Activated CD8-positive, alpha-beta memory T cell treated with anti-CD3 and anti-CD28 coated beads, Interleukin-2, amount 50 U/mL, for 48 hours (primary cell): ENCODE measurements at places on chromosomes 5 and 9.
A peak's percentile ranks its signal among the peaks of the same experiment; 100 is the strongest.

DNA sequence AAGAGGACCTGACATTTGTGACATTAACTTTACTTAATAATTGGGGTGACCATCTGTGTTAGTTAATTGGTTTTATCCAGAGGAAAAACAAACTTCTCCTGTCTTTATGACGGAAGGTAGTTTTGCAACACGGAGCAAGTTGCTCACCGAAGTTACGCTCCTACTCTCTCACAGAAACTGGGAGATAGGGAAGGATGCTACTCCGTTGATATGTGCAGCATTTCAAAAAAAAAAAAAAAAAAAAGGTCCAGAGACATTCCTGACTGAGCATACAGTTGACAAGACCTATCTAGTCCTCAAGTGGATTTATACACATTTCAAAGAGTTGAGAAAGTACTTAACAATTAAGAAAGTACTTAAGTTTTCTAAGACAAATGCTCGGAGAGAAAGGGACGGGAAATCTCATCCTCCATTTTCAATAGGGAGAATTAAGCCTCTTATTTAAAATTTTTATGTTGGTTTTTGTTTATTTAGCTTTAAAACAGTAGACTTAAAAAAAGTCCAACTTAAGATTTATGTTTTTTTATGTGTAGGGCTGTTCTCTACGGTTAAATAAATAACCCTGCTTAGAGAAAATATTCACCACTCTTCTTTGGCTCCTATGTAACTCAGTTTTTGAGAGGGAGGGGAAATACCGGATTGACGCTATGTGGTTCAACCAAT is 455 bp upstream of the FER start:
- no peak for DNase-seq

- DNase-seq = no peak
Observed at GRCh38 chr5:57696825-57697570, 214.4 kb upstream of the ACTBL2 start.

DNA sequence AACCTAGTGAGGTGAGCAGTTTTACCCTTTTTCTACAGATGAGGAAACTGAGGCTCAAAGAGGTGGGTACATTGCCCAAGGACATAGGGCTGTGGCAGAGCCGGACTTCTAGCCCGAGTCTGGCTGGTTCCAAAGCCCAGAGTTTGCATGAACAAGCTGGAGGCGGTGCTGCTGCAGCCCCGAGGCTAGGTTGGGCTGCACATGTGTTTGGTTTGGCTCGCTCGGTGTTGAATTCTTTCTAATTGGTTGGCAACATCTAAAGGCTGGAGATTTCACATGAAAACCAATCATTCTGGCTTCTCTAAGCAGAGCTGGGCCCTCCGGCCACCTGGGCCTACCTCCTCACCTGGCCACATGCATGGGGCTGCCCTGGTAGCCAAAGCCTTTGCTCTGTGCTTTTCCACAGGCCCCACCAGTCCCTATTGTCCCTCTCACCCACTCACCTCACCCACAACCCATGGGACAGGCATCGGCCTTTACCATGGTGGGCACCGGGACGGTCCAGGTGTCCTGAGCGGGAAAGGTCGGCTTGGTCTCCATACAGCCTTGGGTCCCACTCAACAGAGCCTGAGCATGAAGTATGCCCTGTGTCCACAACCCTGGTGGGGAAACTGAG is 262.3 kb downstream of the NSG2 start:
- no peak for DNase-seq

DNA sequence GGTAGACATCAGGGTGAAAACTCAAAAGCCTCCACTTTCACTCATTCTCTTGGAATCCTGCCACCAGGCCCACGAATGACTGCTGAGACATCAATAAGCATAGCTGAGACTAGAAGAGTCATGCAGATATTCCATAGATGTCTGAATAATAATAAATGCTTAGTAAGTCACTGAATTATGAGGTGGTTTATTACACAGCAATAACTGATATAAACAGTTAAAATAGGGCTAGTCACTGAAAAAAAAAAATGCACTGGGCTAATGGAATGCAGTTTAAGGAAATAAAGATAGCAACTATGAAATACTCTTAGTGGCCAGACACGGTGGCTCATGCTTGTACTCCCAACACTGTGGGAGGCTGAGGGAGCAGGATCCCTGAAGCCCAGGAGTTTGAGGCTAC is 262.8 kb upstream of the CDH6 start:
- no peak for DNase-seq

DNA sequence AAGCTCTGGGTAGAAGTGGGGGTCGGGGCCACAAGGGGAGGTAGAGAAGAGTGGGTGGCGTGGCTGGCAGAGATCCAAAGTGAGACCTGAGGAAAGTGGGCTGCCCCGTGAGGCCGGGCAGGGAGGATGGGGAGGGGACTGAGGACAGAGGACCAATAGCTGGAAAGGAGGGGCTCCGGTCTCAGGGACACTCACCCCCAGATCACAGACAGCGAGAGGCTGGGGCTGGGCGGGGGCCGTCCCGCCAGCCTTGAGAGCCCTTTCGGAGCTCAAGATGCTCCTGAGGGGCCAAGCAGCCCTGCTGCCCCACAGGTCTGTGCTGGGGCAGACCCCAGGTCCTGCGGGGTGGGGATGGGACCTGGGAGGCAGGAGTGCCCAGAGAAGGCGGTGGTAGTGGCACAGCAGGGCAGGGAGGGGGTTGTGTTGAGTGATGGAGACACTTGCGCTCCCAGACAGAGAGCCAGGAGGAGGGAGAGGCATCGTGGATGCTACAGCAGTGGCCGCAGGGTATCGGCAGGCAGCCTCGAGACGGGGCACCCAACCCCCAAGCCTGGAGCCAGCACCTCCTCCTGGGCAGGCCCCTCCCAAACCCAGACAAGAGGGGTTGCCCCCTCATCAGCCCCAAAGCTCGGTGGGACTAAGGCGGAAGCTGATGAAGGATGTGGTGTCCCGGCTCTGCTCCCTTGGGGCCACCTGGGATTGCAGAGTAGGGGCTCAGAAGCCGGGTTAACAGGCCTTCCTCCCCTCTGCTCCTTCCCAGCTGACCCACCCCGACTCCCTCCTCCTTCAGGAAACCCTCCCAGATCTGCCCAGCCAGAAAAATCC is 3.4 kb downstream of the SARDH start:
- peak; percentile 44 for DNase-seq

DNA sequence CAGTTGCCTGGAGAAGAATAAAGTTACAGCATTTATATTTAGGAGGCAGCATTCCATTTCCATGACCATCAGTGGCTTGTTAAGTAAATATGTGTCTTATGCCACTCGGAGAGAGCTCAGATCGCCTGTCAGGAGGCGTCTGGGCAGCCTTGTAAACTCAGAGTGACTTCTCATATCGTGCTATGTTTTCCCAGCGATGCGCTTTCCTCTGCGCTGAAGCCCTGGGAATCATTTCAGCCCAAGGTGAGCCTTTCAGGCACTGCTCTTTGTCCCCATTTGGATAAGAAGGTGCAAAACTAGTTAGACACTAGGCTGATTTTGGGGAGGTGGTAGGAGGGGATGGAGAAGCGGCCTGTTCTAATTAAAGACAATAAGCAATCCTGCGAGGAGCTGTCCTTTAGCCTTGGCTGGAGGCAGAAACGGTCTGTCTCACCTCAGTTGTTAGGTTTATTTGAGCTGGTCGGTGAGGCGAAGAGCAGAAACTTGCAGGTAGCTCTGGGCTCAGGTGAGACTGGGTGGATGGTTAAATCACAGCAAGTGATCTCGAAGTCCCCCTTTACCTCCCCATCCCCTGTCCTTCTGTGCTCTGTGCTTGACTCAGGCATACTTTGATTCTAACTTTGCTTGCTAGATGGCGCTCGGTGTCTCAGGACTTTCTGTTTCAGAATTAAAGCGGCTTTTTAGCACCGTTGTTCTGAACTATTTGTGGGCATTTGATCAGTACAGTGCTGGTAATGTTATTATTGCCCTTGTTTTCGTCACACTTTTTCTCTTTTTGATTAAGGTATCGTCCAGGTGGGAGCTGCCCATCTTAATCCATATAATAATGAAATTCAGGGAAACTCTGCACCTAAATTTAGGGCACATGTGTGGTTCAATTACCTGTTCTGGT is 24.6 kb downstream of the NR2F1 start:
- no peak for DNase-seq

GRCh38 chr9:95330720-95331404 is 13.4 kb upstream of the FANCC start:
- DNase-seq = no peak

GRCh38 chr9:93684161-93684765 is 107.9 kb downstream of the PHF2 start:
- DNase-seq = no peak

GRCh38 chr9:91289244-91289643 is 72.5 kb downstream of the AUH start:
- no peak for DNase-seq

DNA sequence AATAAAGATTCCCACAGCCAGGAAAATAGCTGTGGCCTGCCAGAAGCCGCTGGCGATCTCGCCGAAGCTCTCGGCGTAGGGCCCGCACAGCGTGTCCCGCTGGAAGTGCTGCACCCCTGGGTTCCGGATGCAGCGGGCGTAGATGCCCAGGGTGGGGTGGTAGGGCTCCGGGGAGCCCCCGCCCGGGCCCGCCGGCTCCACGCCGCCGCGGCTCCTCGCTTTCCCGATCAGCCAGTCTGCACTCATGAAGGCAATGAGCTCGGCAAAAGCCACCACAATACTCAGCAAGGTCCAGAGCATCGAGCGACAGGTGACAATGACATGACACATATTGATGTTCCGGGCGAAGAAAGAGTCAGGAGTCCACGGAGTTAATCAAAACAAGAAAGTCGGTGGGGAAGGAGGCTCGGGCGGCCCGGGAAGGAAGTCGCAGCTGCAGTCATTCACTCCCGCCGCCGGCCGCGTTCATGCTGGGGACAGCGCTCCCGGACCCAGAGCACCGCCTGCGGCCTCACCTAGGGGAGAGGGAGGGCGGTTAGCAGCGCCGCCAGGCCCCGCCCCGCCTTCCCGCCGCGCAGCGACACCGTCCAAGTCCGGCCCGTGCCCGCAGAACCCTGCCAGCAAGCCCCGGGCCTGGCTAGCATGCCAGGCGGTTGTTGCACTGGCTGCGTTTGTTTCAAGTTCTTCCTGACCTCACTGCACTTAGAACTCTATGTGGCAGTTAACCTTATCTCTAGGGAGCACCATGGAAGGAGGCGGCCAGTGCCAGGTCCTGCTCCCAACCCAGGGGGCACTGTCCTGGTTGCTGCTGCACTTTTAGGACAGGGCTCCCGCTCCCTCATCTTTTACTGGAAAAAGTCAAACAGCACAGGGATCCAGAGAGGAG is 138.4 kb downstream of the LHFPL2 start:
- peak; percentile 68 for DNase-seq

- DNase-seq = no peak
Observed at GRCh38 chr5:150441813-150442698, 7.5 kb downstream of the RPS14 start.

GRCh38 chr9:277601-278295 is 63.1 kb downstream of the DOCK8 start:
- no peak for DNase-seq

- no peak for DNase-seq
Observed at GRCh38 chr5:142677198-142677597, 8.7 kb downstream of the FGF1 start.

GRCh38 chr5:35009657-35010056 is 38.1 kb downstream of the AGXT2 start:
- DNase-seq = no peak

DNA sequence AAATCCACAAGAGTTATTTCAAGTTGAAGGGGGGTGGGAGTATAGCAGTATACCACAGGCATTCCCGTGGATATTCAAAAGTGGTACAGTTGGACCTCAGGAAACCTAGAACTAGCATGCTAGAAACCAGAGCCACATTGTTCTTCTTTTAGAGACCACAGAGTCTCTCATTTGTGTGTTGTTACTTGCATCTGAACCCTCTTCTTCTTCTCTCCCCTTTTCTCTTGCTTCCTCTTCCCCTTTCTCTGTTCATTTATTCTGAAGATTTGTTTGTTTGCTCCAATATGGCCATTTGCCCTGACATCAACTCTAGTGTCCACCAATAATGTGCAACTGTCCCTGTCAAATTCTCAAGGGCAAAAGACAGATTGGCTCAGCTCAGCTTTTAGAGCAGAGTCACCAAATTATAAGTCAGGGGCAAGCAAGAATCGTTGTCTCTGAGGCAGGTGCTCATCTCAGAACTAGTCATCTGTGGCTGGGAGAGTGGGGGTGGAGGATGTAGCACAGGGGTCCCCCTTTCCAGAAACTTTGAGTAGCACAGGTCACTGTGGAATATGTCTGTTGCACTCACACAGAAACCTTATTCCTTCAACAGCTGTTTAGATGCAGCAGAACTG is 321.1 kb downstream of the ARRDC3 start:
- no peak for DNase-seq

DNA sequence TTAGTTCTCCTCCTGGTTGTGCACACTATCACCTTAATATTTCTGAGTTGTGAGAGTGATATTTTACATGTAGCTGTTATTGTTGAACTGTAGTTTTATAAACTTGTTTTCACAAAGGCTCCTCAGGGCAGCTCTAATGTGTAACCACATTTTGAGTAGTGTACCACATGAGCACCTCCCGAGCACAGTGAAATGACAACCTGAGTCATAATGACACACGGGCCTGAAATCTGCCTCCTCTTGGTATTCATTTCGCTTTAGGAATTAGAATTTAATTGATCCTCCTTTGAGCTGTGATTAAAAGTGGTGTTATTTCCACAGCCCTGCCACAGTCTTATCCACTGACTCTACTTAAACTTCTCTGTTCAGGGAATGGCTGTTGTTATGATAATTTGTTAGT is 7.9 kb downstream of the MTRR start:
- no peak for DNase-seq

- no peak for DNase-seq
Observed at GRCh38 chr9:106897236-106897635, 34.3 kb downstream of the ZNF462 start.

- DNase-seq = no peak
Observed at GRCh38 chr9:87016681-87017080, 69.4 kb upstream of the GAS1 start.

- no peak for DNase-seq
Observed at GRCh38 chr5:150217038-150217437, 27.2 kb downstream of the SLC6A7 start.

DNA sequence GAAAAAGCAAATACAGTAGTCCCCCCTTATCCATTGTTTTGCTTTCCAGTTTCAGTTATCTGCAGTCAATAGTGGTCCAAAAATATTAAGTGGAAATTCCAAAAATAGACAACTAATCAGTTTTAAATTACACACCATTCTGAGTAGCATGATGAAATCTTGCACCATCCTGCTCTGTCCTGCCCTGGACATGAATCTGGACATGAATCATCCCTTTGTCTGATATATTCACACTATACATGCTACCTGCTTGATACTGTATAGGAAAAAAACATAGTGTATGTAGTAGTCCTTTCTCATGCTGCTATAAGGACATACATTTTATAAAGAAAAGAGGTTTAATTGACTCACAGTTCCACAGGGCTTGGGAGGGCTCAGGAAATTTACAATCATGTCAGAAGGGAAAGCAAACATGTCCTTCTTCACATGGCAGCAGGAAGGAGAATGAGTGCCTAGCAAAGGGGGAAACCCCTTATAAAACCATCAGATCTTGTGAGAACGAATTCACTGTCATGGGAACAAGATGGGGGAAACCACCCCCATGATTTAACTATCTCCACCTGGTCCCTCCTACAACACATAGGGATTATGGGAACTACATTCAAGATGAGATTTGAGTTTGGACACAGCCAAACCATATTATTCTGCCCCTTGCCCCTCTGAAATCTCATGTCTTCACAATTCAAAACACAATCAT is 153.9 kb downstream of the ARRDC3 start:
- no peak for DNase-seq
